Ovary (tissue), 10 donors: ENCODE measurements at places on chromosomes 13 and 19. TPM values are rescaled to one million over a fixed set of nuclear protein-coding genes. Genes with fewer than 3 reads are reported as not detected.

DNA sequence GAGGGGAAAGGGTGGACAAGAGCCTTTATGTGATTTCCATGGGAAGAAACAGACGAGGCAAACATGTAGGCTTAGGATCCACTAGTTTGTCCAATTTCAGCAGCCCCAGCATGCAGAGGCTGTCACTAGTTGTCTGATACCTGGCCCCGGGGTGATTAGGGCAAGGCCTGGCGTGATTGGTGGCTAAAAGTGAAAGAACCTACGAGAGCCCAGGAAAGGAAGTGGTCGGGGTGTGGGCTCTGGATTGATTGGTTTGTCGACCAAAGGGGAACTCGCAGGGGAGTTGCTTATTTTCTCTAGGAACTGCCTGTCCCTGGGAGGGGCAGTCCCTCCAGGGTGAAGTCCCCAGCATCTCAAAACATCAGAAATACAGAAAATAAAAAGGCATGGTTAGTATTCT, 64.2 kb upstream of the UQCRFS1 start:
- DNase-seq, result no peak

DNA sequence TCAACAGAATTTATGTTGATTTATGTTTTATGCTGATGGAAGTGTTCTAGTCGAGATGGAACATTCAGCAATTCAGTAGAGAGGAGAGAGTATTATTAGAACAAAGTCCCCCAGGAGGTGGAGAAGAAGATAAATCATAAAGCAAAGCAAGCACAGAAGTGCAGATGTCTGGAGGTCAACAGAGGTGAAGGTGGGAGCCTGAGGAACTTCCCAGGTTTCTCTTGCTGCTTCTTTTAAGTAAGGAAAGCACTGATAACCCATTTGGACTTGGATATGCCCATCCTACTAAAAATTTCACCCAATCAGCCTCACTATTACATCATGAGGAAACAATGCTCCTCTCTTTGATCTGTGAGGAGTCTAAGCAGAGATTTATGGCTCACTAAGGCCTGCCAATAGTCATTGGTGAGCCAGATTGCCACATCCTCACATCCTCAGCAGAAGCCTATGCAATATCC, 98.8 kb downstream of the EPSTI1 start:
- no peak for DNase-seq

DNA sequence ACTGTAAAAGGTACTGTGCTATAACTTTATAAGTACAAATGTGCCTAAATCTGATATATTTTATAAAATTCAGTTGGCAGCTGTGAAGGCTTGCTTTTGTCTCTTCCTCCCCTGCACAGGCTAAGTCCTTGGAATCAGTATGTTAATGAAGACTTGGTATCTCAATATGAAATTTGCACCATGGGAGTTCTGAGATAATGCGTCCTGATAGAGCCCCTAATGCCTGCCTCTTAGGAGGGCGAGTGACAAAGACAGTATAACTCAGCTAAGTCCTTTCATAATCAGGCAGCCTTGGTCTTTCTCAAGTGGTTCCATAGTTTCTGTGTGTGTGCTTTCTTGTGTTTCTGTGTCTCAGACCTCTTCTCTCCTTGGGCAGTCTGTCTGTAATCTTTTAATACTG, 14.7 kb downstream of the LRCH1 start:
- DNase-seq, result no peak

- DNase-seq, result no peak
Measured at GRCh38 chr13:111210544-111211469, 95.7 kb downstream of the ARHGEF7 start.

The PRTN3 gene
- total RNA-seq, result not detected

GRCh38 chr13:49314344-49314882, 66.7 kb downstream of the CDADC1 start:
- DNase-seq, result no peak

GRCh38 chr19:4593409-4593851, 33.9 kb upstream of the SEMA6B start:
- no peak for DNase-seq

The CC2D1A gene
- 29.7 TPM for total RNA-seq

DNA sequence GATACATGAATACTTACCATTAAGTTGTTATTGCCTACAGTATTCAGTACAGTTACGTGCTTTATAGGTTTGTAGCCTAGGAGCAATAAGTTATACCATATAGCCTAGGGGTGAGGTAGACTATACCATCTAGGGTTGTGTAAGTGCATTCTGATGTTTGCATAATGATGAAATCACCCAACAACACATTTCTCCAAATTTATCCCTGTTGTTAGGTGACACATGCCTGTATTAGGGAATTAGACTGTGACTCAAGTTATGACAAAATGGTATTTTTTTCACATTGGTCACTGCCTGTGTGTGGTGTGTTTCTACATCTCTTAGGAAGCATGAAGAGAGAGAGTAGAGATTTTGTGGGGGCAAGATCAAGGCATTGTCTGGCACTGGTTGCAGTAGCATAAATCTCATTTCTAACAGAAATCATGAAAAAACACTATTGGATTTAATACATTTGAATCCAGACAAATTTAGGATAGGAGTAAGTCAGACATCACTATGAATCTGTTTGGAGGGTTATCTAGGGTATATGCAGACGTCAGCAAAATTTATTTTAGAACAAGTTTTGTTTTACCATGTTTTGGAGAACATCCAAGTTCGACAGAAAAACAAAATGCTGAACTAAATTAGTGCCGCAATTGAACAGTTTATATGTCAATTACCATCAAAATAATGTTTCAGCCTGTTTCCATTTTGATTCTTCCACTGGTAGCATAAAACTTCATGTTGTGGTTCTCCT, 332.1 kb downstream of the LMO7 start:
- DNase-seq, result no peak

The MCF2L gene
- total RNA-seq, result 8.7 TPM
